ENCODE measurements at places on chromosomes 16 and 17.

- DNase-seq, result no peak
Observed at GRCh38 chr16:21628772-21629171, 23.6 kb downstream of the IGSF6 start.

DNA sequence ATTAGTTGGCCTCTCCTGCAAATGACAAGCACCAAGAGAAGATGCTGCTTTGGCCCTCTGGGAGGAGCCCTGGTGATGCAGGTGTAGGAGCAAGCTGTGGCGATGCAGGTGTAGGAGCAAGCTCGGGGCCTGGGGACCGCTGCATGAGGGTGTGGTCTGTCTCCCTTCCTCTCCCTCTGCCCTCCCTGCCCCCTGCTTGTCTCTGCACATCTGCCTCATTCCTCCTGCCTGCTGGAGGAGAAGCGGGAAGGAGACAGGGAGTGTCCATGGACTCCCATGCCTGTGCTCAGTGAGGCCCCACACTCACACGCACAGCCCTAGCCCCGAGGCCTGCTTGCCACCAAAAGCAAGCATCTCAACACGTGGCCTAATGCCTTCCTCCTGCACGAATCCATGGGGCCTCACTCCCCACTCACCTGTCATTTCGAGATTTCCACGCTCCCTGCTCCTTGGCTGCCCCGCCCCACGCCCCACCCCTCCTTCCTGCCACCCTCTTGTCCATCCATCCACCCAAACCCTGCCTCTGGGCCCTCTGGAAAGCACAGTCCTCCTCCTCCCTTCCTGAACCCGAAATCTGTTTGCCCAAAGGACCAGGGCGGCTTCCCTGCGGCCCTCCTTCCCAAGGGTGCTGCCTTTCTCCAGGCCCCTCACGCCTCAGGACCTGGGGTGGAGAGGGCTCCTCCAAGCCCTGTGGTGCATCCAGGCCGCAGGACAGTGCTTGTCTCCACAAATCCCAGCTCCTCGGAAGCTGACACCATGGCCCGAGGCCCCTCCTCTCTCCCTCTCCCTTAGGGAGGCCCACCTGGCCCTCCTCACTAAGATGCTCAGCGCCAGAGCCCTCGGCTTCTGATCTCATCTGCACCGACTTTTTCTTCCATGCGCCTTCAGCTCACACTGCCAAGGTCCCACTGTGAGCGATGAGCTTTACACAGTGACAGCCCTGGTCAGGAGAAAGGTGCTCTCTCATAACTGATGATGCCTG lies 11.8 kb upstream of the ALDH3A1 start:
- no peak for DNase-seq

- no peak for DNase-seq
Observed at GRCh38 chr17:5429191-5429887, 9.4 kb downstream of the RPAIN start.

DNA sequence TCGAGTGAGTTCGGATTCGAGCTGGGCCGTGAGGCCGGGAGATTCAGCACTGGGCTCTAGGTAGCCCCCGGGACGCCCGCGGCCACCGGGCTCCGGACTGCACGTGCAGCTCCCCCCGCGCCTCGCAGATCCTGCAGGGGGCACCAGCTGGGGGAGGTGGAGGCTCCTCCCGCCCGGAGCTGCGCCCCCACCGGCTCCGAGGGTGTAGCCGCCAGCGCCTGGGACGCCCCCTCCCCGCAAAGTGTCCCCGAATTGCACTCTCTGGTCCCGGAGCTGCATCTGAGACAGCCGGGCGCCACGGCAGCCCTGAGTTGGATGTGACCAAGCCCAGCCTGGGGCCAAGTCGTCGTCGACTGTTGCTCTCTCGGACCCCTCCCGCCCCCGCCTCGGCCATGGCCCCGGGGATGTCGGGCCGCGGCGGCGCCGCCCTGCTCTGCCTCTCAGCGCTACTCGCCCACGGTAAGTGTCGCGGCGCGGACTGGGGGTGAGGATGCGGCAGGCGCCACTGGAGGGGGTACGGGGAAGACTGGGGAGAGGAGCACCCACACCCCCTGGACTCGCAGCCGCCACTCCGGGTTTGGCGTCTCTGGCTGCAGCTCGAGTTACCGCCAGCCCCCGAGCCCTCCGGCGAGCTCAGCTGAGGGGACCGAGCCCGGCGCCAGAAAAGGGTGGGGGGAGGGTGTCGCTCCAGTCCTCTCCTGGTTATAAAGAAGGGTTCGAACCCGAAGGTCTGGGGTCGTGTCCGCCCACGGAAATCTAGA lies 1.5 kb downstream of the TMEM132E start:
- no peak for DNase-seq

GRCh38 chr16:87384162-87384874 lies 742 bp upstream of the FBXO31 start:
- DNase-seq, result no peak

- DNase-seq, result no peak
Observed at GRCh38 chr17:81279278-81280275, 15.5 kb downstream of the SLC38A10 start.

Data from activated CD4-positive, alpha-beta T cell treated with anti-CD3 and anti-CD28 coated beads for 4 hours (primary cell).